ENCODE measurements at places on chromosomes 2 and 18.
A peak's percentile ranks its signal among the peaks of the same experiment; 100 is the strongest.

- no peak for DNase-seq
Observed at GRCh38 chr2:10524341-10524740, 76.2 kb upstream of the ODC1 start.

- no peak for DNase-seq
Observed at GRCh38 chr2:25174192-25174861, 5.9 kb upstream of the POMC start.

GRCh38 chr2:218547511-218547910 lies 20.6 kb downstream of the USP37 start:
- DNase-seq, result no peak

GRCh38 chr2:127052057-127052770 lies 54.7 kb downstream of the BIN1 start:
- no peak for DNase-seq

DNA sequence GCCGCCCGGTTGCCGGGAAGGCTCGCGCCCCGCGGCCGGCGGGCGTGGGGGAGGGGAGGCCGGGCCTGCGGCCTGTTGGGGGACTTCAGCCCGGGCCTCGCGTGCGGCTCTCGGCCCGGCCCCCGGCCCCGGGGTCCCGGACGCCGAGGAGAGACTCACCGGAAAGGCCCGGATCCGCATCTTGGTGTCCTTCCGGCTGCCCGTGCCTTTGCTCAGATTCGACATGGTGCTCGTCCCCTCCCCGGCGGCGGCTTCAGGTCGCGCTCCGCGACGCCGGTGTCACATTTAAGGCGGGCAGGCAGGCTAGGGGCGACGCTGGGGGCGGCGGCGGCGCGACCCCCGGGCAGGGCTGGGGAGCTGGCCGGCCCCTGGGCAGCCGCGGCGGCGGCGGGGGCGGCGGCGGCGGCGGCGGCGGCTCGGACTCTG lies 365 bp downstream of the CUL3 start:
- DNase-seq, result no peak

DNA sequence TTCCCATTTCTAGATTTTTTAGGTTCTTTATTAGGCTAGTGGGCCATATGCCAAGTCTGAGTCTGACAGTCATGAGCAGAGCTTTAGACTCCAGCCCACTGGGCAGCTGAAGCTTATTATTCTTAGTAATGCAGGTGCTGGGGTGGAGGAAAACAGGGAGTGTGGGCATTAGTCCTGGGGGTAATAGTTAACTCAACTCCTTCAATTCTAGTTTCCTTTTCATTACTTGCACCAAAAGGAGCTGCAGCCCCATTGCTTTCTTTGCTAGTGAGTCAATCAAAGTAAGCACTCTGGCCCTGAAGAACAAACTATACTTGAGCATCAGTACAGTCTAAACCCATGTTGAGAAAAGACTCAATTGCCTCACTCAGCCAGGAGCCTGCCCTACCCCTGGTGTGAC lies 35.5 kb downstream of the ICOS start:
- DNase-seq, result no peak

GRCh38 chr2:64143169-64144056 lies 807 bp downstream of the PELI1 start:
- DNase-seq, result no peak

DNA sequence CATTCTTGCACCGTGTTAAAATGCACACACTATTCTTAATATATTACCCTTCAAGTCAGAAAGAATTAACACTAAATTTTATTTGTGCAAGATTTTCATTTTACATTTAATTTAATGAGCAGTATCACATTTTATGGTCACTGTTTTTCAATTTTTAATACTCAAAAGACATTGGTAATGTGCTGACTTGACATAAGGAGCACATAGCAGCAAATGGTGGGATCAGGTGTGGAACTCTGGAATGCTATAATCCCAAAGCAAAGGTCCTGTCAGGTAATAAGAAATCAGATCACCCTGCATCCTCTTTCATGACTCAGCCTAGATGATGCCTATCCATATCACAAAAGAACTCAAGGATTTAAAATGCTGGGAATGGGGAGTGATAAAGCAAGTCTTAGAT lies 55.6 kb upstream of the SPAG16 start:
- DNase-seq, result no peak

DNA sequence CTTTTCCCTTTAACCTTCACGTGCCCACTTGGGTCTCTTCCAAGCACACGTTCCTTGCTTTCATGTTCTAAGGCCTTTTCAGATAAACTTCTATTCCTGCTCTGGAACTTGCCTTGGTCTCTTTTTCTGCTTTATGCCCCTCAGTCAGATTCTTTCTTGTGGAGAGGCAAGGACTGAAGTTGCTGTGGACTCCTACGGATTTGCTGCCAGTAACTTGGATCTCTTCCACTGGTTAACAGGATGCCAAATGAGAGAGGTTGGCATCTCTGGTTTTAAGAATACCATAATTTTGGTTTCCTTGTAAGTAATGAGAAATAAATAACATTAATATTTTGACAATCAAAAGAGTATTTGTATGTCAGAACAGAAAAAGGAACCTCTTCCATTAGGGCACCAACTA lies 33.0 kb downstream of the COMMD1 start:
- no peak for DNase-seq

DNA sequence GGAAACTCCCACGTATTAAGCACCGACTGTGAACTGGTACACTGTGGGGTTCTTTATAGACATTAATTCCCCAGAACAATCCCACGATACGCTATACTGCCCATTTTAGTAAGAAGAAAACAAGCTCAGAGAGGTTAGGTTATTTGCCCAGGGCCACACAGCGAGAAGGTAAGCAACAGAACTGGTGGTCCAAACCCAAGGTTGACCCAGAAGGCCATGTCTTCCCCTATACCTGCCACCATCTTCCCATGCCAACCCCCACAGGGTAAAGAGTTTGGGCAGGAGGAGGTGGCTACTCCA lies 69.9 kb downstream of the MARCO start:
- no peak for DNase-seq

DNA sequence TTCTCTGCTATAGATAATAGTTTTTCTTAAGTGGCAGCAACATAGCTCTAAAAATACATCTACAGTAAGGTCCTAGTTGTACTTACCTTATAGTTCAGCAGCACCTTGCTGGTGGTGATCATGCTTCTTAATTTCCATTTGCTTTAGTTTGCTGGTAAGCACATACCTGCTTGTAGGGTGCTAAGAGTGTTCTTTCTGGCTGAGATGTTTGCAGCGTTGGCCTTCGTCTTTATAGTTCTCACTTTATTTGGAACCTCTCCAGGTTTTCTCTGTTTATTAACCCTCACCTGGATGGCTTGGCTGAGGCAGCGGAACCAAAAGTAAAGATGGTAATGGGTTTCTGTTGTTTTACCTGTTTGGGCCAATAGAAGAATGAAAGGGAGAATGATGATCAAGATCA lies 123.6 kb upstream of the EFEMP1 start:
- DNase-seq, result no peak

- DNase-seq, result no peak
Observed at GRCh38 chr2:219434718-219435525, at the start of gene SPEG. SPEG (plus strand) TSS chr2:219434843; CDS start chr2:219434978, 135 bp downstream.

GRCh38 chr18:57635003-57635822 lies 13.6 kb upstream of the NARS1 start:
- DNase-seq, result no peak

- DNase-seq, result no peak
Observed at GRCh38 chr2:156675896-156676295, 239.7 kb downstream of the GPD2 start.

- no peak for DNase-seq
Observed at GRCh38 chr2:196592911-196593881, 46.3 kb upstream of the CCDC150 start.

GRCh38 chr2:203992509-203992908 lies 55.9 kb downstream of the ICOS start:
- DNase-seq, result no peak

- no peak for DNase-seq
Observed at GRCh38 chr2:9770308-9771100, 72.8 kb upstream of the TAF1B start.

DNA sequence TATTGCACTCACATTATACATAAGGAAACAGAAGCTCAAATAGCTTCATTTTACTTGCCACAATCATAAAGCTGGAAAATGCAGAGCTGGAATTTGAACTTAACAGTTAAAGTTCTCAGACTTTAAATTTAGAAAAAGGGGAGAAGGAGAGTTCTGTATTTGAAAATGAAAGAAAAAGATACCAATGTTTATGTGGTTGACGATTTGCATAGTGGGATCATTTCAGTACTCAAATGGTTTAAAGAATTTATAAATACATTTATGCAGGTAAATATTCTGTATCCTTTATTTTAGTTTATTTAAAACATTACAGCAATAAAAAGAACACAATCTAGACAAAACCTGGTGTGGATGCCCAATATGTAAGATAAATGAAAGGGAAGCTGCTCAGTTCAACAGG lies 25.5 kb upstream of the STAT4 start:
- DNase-seq, result no peak

DNA sequence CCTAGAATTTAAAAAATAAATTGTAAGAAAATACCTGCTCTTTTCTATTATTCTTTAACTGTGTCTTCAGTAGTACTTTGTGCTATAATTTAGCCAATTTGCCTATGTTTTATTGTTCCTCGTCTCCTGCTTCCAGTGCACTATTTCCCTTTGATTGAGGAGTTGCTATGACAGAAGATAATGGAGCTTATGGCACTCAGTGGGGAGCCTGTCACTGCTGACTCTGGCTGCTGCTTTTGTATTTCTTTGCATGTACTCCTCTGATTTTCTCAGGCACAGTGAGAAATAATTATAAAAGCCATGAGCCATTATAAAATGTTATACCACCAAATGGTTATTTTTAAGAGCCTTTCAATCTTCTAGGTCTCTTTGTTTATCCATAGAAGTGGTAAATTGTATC lies 1310.8 kb upstream of the SLC39A10 start:
- no peak for DNase-seq

DNA sequence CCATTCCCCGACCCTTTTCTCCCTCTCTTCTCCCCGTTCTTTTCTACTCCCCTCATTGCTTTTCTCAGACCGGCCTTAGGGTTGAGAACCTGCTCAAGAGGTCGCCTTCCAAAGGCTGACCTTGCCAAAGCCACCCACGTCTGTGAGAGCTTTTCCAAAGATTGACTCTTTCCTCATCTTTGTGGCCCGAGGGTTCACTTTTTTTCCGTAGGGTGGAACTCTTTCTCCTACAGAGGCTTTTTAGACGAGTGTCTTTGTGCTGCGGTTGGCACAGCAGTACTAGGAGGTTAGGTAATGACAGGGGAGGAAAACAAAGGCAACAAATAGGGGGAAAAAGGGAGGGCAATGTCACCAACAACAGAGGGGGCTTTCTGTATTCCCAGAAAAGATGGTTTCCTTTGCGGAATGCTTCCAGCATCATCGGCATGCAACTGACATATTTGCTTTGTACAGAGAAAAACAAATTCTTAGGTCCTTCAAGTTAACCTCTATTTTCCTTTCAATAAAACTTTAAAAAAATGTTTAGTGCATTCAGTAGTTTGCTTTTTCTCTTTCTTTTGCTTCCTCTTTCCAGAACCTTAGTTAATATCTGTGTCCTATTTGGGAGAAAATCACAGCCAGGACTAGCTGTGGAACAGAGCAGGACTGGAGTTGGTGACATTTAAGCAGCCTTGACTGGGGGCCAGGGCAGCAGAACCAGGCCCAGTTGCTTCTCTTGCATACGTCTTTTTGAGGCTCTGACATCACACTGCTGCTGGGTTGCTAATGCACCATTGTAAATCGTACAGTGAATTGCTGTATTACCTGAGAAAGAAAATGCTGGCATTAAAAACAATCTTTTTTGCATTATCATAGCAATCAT lies 188.1 kb upstream of the FANCL start:
- no peak for DNase-seq

- DNase-seq, result no peak
Observed at GRCh38 chr2:77228391-77228790, 293.8 kb downstream of the LRRTM4 start.

GRCh38 chr2:147910990-147911473 lies 66.2 kb downstream of the ACVR2A start:
- DNase-seq, result peak; percentile 45

All from HS-5 (cell line).